GM23248 (cell line): ENCODE measurements at places on chromosomes 4 and X. TPM values are rescaled to one million over a fixed set of nuclear protein-coding genes. Genes with fewer than 3 reads are reported as not detected.

The ADGRL3 gene
- not detected in 2 replicates for total RNA-seq

The PAGE3 gene
- total RNA-seq, result not detected in 2 replicates

The DCHS2 gene
- not detected in 2 replicates for total RNA-seq

The OCIAD1 gene
- 88.9 and 147 TPM in 2 replicates for total RNA-seq

DNA sequence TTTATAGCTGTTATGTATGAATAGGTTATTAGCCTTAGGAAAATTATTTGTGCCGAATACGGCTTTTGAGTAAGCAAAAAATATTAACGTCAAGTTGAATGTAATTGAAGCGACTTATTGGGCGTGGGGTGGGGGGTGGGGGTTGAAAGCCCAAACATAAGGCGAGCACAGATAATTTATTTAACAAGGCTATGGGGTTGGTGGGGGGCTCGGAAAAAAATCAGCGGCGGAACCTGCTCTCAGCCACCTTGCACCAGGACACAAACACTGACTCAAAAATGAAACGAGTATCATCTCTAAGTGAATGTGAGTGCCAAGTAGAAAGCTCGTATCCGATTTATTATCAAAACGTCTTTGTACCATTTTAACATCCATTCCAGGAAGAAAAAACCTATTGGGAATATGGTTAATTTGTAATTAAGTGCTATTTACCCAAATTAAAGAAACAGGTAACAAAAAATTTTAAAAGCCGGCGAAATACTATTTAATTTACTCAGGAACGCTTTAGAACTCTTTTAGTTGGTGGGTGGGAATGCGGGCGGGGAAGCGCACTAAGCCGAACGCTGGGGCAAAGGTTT, 902 bp upstream of the LARP1B start:
- peak overlapping the region; percentile 90 for H3K4me3 ChIP-seq
- DNase-seq, result peak; percentile 37
- H3K36me3 ChIP-seq, result no peaks in the 10 kb centered on the region
- 0 out of 2 replicates have a peak, but pooled peaks cover 5% of the 10 kb centered on the region for H3K4me1 ChIP-seq
- no peaks in the 10 kb centered on the region for H3K27me3 ChIP-seq

GRCh38 chrX:136646602-136647239, 1.2 kb upstream of the CD40LG start:
- no peak overlapping the region for H3K27ac ChIP-seq
- H3K27me3 ChIP-seq, result no peaks in the 10 kb centered on the region
- no peak for DNase-seq
- no peaks in the 10 kb centered on the region for H3K36me3 ChIP-seq
- H3K4me3 ChIP-seq, result no peak overlapping the region

- no peak overlapping the region for H3K27ac ChIP-seq
- no peak overlapping the region for H3K4me3 ChIP-seq
- H3K36me3 ChIP-seq, result no peaks in the 10 kb centered on the region
- no peaks in the 10 kb centered on the region for H3K4me1 ChIP-seq
Observed at GRCh38 chr4:143374771-143375170, 38.1 kb downstream of the GAB1 start.

- DNase-seq, result peak; percentile 69
- H3K4me3 ChIP-seq, result peak overlapping the region; percentile 48
- H3K36me3 ChIP-seq, result no peaks in the 10 kb centered on the region
- peak overlapping the region; percentile 79 for H3K27ac ChIP-seq
Observed at GRCh38 chrX:15749642-15750610, 11.9 kb downstream of the CA5B start.

GRCh38 chr4:147368948-147369347, 111.9 kb upstream of the EDNRA start:
- H3K4me1 ChIP-seq, result peaks cover 39% of the 10 kb centered on the region
- peak; percentile 53 for DNase-seq
- H3K36me3 ChIP-seq, result no peaks in the 10 kb centered on the region
- no peaks in the 10 kb centered on the region for H3K27me3 ChIP-seq
- H3K4me3 ChIP-seq, result no peak overlapping the region
- no peak overlapping the region for H3K27ac ChIP-seq

- no peaks in the 10 kb centered on the region for H3K36me3 ChIP-seq
- peak; percentile 6 for DNase-seq
- no peak overlapping the region for H3K4me3 ChIP-seq
- H3K27me3 ChIP-seq, result no peaks in the 10 kb centered on the region
- H3K4me1 ChIP-seq, result peaks cover 29% of the 10 kb centered on the region
Observed at GRCh38 chr4:145934434-145935047, 4.1 kb downstream of the ZNF827 start.
